ENCODE measurements at places on chromosomes 7 and 10. TPM values are rescaled to one million over a fixed set of nuclear protein-coding genes. Genes with fewer than 3 reads are reported as not detected.

DNA sequence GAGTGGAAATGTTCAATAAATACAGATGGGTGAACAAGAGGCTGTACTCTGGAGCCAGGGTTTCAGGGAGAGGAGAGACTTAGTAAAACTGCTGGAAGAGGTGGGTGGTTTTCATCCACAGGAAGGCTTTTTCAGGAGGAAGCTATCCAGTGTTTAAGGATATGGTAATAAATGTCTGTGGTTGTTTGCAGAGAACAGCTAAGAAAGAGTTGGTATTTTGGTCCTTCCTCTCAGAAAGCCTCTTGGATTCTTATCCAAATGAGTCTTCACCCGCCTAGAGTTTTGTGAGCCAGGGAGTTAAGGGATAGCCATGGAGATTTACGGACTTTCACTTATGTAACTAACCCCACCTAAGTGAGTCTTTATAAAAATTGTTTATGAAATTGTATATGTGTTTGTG, 95.7 kb downstream of the GNAI1 start:
- DNase-seq, result no peak
- no peaks in the 10 kb centered on the region for H3K4me1 ChIP-seq
- no peak overlapping the region for H3K27ac ChIP-seq
- no peaks in the 10 kb centered on the region for H3K27me3 ChIP-seq

GRCh38 chr10:14185316-14186045, 145.2 kb downstream of the FRMD4A start:
- DNase-seq, result peak; percentile 80
- peak overlapping the region; percentile 51 for H3K4me3 ChIP-seq
- H3K36me3 ChIP-seq, result no peaks in the 10 kb centered on the region
- H3K27me3 ChIP-seq, result peaks cover 45% of the 10 kb centered on the region
- H3K4me1 ChIP-seq, result peaks cover 20% of the 10 kb centered on the region
- peak overlapping the region; percentile 96 for H3K27ac ChIP-seq

DNA sequence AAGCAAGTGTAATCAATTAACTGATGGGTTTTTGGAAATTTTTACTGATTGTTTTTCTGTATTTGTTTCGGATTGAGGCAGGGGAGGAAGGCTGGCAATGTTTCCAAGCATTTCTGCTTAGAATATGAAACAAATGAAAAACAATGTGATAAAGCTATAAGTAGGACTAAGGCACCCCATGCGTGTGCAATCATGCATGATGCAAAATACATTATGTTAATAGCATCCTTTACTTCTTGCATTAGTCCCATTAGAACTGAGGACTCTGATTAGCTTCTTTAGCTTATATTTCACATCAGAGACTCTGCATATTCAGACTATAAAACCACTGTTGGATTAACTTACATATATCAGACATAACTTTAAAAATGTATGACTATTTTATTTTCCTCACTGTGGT, 48.7 kb upstream of the AGMO start:
- H3K4me1 ChIP-seq, result no peaks in the 10 kb centered on the region
- H3K27ac ChIP-seq, result no peak overlapping the region
- no peak for DNase-seq
- H3K36me3 ChIP-seq, result no peaks in the 10 kb centered on the region
- no peaks in the 10 kb centered on the region for H3K27me3 ChIP-seq

Gene LOXL4
- not detected for total RNA-seq

DNA sequence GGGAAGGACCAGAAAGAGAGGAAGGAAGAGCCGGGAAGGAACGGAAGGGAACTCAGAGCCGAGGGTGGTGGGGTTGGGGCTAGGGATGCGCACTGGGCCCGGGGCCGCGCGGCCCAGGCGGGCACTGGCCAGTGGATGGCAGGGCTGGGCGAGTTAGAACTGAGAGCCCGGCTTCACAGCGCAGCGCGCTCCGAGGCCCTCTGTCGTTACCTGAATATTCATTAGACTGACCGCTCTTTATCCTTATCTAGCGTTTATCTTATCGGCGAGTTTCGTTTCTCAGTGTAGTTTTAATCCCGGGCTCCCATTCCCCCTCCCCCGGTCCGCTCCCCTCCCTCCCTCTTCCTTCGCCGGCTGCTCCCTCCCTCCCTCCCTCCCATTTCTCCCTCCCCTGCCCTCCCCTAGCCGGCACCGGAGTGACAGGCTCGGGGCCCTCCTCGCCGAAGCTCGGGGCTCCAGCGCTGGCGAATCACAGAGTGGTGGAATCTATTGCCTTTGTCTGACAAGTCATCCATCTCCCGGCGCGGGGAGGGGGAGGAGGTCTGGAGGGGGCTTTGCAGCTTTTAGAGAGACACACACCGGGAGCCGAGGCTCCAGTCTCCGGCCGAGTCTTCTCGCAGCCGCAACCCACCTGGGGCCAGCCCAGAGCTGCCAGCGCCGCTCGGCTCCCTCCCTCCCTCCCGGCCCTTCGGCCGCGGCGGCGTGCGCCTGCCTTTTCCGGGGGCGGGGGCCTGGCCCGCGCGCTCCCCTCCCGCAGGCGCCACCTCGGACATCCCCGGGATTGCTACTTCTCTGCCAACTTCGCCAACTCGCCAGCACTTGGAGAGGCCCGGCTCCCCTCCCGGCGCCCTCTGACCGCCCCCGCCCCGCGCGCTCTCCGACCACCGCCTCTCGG, at the start of gene PAX2:
Gene PAX2, plus strand, starts transcription at position 596 of the 895 bp plus-strand sequence. CDS start 679 bp downstream, outside the sequence.
- DNase-seq, result no peak
- peaks cover 88% of the 10 kb centered on the region for H3K27me3 ChIP-seq
- peak within 1 kb of the TSS; percentile 35 for H3K27ac ChIP-seq
- H3K36me3 ChIP-seq, result peaks cover 2% of the 10 kb centered on the region
- peaks cover 24% of the 10 kb centered on the region for H3K4me1 ChIP-seq
- peak within 1 kb of the TSS; percentile 9 for H3K4me3 ChIP-seq

- no peaks in the 10 kb centered on the region for H3K4me1 ChIP-seq
- DNase-seq, result no peak
- H3K27me3 ChIP-seq, result no peaks in the 10 kb centered on the region
- no peak overlapping the region for H3K4me3 ChIP-seq
Observed at GRCh38 chr10:117991701-117992100, 55.0 kb downstream of the RAB11FIP2 start.

Gene TBL2
- 23.3 TPM for total RNA-seq

Gene MKX
- not detected for total RNA-seq

DNA sequence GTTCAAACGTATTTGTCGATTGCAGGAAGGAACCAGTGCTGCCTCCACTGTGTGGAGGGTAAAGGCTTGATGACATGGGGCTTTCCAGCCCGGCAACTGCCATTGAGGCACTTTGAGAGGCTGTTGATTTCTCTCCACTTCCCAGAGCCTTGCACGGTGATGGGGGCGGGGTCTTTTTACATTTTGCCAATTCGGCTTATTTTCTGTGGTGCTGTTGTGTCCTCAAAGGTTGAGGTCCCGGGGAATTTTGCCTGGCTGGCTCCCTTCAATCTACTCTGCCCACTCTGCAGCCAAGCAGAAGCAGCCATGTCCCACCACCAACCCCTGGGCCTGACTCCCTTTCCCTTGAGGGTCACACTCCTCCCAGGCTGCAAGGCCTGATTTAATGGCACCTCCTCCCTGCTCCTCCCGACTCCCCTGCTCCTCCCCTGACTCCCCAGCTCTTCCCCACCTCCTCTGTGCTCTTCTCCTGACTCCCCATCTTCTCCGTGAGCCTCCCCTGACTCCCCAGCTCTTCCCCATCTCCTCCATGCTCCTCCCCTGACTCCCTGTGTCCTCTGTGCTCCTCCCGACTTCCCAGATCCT, 39.0 kb downstream of the OAT start:
- H3K27ac ChIP-seq, result no peak overlapping the region
- no peak overlapping the region for H3K4me3 ChIP-seq

Gene DPCD
- total RNA-seq, result 3.7 TPM
